ENCODE measurements at places on chromosomes 4 and X. TPM values are rescaled to one million over a fixed set of nuclear protein-coding genes. Genes with fewer than 3 reads are reported as not detected.

- H3K27me3 ChIP-seq, result no peaks in the 10 kb centered on the region
- H3K36me3 ChIP-seq, result no peaks in the 10 kb centered on the region
- no peak for DNase-seq
These were observed 51.9 kb upstream of the IRF2 start for GRCh38 chr4:184526228-184526627.

DNA sequence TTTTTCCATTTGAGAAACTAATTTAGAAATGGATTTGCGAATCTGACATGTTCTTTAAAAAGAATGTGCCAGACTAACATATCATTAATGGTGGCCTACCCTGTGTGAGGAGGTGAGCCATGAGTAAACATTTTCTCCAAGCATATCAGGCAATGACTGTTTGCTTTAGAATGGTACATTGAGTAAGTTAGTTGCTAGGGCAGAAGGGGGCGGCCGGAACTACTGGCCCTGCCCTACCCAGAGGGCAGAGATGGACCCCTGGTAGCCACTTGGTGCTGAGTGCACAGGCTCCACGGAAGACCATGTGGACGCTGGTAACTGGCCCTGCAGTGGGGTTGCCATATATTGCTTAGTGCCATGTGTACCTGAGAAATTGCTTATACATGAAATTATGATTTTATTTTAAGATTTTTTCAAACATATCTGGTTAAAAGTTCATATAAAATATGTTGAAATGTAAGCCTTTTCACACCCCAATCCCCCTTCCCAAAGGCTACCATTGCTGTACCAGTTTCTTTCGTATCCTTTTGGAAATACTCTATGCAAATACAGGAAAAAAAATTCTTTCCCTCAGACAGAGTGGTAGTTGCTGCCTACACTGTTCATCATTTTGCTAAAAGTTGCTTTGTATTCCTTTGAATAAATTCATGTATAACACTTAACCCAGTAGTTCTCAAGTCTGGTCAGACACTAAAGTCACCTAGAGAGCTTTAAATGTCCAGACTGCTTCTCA, 8.8 kb downstream of the FNIP2 start:
- no peak overlapping the region for H3K27ac ChIP-seq
- no peak overlapping the region for H3K4me3 ChIP-seq
- H3K36me3 ChIP-seq, result no peaks in the 10 kb centered on the region

DNA sequence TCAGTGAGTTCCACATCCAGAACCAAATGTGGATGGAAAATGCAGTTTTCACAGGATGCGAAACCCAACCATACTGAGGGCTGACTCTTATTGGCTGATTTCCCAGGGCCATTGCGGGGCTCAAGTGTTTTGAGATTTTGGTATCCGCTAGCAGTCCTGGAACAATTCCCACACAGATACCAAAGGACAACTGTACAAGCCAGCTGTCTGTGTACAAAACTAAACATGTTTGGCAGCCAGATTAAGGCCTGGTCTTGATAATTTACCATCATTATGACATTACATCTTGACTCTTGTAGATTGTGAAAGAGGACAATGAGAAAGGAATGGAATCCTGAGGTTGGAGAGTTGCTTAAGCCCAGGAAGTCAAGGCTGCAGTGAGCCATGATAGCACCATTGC, 121.9 kb downstream of the DKK2 start:
- H3K36me3 ChIP-seq, result no peaks in the 10 kb centered on the region
- H3K27ac ChIP-seq, result no peak overlapping the region
- H3K4me3 ChIP-seq, result no peak overlapping the region
- DNase-seq, result no peak

DNA sequence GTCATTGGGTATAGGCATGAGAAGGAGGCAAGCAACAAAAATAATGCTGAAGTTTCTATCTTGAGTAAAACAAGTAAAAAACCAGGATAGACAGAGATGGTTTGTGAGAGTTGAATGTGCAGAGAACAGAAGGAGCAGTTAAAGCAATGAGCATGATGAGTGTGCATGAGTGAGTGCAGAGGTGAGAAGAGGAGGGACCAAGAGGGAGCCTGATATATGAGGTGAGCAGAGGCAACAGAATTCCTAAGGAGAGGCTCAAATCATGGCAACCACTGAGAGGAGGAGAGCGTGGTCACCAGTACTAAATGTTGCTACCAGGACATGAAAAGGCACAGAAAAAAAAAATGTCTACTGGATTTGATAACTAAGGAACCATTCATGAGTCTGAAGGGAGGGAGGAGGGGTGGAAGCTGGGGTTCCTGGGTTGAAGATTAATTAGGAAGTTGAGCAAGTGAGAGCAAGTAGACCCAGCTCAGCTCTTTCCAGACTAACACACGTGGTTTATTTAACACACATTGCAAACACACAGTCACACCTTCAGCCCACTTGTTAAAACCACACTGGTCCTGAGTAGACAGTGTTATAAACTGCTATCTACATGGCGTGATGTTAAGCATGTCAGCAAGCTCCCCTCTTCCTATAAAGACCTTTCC, 69.0 kb upstream of the IQCM start:
- DNase-seq, result no peak
- H3K27me3 ChIP-seq, result no peaks in the 10 kb centered on the region
- H3K4me1 ChIP-seq, result no peaks in the 10 kb centered on the region
- H3K4me3 ChIP-seq, result no peak overlapping the region
- H3K36me3 ChIP-seq, result no peaks in the 10 kb centered on the region
- H3K27ac ChIP-seq, result no peak overlapping the region

DNA sequence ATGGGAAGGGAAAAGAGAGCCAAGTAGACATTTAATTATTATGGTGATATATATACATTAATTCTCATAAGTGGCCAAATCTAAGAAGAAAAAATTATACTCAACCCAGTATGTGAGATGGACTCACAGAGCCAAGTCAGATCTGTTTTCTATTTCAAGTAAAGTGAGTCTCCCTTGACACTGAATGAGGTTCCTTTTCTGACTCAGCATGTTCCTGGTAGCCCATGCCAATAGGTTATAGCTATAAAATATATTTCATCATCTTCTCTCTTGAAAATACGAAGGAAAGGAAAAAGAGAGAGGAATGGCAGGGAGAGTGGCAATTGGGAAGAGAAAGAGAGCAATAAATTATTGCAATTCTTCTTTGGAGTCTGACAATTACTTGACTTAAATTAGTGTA, 68.8 kb upstream of the GRIA2 start:
- no peaks in the 10 kb centered on the region for H3K36me3 ChIP-seq
- H3K27me3 ChIP-seq, result no peaks in the 10 kb centered on the region
- H3K27ac ChIP-seq, result no peak overlapping the region

- H3K27ac ChIP-seq, result no peak overlapping the region
- H3K4me3 ChIP-seq, result no peak overlapping the region
- H3K4me1 ChIP-seq, result no peaks in the 10 kb centered on the region
- no peaks in the 10 kb centered on the region for H3K36me3 ChIP-seq
- DNase-seq, result no peak
- peaks cover 57% of the 10 kb centered on the region for H3K27me3 ChIP-seq
These were observed 1.4 kb downstream of the AR start for GRCh38 chrX:67545036-67545821.

Gene NEIL3
- total RNA-seq, result 10.2 TPM

Gene CRMP1
- not detected for total RNA-seq

Gene TLR10
- total RNA-seq, result not detected

Gene PABPC1L2B
- total RNA-seq, result not detected

Gene F11
- not detected for total RNA-seq

Gene AFP
- total RNA-seq, result not detected
